ENCODE measurements at places on chromosomes 6 and 20.
A peak's percentile ranks its signal among the peaks of the same experiment; 100 is the strongest.

DNA sequence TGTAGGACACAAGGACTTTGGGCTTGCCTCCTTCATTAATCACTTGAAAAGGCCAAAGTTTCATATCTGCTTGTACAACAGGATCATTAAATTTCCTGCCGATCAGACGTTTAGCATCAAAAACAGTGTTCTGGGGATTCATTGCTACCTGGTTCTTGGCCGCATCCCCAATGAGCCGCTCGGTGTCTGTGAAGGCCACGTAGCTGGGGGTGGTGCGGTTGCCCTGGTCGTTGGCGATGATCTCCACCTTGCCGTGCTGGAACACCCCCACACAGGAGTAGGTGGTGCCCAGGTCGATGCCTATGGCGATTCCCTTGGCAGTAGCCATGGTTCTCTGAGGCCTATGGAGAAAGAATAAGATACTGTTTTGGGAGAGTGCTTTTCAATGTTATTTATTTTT lies 3.4 kb downstream of the HSPA1L start:
- DNase-seq = no peak

DNA sequence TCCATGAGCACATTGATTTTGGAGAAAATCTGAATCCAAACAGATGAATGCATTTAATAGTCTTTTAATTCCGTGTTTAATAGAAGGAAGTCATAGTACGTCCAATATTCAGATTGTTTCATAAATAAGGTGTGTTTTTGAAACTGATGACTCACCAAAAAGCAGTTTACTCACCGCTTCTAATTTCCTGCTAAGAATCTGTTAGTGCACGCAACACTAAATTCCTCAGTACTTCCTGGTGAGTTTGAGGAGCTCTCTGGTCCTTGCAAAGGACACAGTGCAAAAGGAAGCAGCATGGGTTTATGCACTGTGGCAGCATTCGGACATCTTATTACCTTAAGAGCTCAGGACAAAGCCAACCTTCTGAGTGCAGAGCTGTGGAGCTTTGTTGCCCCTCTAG lies 2.3 kb upstream of the ADGRF1 start:
- DNase-seq = no peak

GRCh38 chr6:163324326-163324687 lies 90.2 kb upstream of the QKI start:
- no peak for DNase-seq

DNA sequence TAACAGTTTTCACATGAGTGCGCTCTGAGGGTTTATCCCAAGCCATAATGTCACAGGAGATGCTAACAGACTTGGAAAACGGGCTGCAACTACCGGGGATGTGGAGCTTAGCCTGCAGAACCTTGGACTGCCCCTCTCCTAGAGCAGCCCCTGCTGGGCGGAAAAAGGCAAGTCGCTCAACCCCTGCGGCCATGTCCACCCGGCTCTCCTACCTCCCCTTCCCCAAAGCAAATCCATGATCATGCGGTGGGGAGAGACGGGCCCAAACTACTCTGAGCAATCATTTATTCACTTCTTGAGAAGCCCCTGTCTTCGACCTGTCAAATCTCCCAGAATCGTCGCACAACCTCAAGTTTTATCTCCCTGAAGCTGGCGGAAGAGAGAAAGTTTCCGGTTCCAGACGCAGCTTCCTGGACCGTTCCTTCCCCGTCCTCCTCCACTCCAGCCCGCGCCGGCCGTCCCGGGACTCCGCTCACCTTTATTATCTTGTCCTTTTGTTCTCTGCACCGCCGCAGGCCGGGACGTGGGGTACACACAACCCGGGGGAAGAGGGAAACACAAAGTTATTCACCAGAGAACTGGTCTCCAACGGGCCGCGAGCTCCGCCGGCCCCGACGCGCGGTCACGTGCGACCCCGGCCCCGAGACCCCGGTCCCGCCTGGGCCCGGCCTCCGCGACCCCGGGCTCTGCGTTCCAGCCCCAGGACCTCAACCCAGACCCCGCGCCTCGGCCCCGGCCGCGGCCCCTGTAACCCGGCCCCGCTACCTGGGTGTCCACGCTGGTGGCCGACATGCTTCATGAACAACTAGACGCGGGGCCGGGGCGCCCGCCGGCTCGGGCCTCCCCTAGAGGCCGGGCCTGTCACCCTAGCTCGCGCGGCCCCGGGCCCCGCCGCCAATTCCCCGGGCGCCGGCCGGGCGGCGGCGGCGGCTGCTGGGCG lies 560 bp downstream of the YTHDF1 start:
- no peak for DNase-seq

- no peak for DNase-seq
Observed at GRCh38 chr20:25465243-25466135, 58.0 kb downstream of the GINS1 start.

- no peak for DNase-seq
Observed at GRCh38 chr6:161547617-161548016, 273.8 kb upstream of the AGPAT4 start.

DNA sequence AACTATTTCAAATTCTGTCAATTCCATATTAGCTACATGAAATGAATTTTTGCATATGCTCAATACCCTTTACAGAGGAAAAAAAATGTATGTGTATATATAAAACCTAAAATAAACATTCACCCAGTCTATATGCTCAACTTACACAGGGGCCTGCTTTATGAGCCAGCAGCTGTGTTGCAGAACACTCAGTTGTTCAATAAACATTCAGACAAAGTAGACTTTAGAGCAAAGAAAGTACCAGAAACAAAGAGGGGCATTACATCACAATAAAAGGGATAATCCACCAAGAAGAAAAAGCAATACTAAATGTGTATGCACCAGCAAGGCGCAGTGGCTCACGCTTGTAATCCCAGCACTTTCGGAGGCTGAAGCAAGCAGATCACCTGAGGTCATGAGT lies 9.5 kb downstream of the COQ3 start:
- DNase-seq = no peak

DNA sequence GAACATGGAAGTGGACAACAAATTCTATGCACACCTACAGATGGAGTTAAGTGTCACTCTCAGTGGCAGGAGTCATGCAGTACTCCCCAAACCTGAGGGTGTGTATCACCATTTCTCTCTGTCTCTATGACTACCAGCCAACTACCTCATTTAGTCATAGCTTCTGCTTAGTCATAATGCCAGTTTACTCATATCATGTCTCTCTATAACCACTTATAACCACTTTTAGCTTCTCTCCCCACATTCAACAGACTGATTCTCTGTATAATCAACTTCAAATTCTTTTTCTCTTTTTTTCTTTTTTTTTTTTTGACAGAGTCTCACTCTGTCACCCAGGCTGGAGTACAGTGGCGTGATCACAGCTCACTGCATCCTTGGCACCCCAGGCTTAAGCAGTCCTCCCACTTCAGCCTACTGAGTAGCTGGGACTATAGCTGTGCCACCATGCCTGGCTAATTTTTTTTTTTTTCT lies 13.8 kb upstream of the GTF3C6 start:
- DNase-seq = no peak

DNA sequence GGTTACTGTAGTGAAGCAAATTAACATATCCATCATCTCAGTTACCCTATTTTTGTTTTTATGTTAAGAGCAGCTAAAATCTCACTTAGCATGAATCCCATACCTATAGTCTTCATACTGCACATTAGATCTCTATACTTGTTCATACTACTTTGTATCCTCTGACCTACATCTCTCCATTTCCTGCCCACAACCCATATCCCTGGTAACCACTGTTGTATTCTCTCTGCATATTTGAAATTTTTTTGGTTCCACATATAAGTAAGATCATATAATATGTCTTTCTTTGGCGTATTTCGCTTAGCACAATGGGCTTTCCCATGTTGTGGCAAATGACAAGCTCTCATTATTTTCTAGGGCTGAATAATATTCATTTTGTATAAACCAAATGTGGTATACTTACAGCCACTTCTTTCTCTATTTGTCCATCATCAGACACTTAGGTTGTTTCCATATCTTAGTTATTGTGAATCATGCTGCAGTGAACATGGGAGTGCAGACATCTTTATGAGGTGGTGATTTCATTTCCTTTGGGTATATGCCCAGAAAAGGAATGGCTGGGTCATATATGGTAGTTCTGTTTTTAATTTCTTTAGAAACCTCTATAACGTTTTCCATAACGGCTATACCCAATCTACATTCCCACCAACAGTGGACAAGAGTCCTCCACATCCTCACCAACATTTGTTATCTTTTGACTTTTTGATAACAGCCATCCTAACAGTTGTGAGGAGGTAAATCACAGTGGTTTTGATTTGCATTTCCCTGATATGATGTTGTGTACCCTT lies 39.8 kb downstream of the BACH2 start:
- no peak for DNase-seq

GRCh38 chr6:121823437-121823851 lies 388.0 kb downstream of the GJA1 start:
- DNase-seq = no peak

DNA sequence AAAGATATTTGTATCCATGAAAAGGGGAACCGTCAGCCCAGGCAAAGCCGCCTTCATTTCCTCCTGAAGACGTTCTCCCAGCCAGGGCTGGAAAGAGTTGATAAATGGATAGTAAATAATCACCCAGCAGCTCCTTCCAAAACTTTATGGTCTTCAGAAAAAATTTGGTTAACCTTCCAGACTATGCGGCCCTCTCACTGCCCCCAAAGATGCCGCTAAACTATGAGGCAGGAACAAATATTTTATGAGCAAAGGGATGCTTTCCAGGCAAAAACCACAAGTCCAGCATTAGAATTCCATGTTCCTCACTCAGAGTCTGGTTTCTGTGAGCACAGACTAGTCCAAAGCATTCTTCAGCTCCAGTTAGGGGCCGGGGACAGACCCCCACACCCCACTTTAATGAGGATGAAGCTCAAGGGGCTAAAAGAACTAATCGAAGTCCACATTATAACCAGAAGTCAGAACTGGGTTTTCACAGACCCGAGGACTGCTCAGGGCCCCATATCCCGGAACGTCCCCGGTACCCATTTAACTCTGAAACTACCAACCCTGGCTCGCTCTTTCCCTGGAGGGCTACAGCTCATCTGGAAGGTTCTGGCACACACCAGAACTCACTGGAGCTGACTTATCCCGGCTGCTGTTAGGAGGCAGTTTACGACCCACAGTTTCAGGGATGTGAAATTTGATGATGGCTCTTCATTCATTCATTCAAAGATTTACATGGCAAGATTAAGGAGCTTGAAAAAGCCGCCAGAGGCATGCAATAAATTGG lies 29.4 kb downstream of the BMP7 start:
- no peak for DNase-seq

DNA sequence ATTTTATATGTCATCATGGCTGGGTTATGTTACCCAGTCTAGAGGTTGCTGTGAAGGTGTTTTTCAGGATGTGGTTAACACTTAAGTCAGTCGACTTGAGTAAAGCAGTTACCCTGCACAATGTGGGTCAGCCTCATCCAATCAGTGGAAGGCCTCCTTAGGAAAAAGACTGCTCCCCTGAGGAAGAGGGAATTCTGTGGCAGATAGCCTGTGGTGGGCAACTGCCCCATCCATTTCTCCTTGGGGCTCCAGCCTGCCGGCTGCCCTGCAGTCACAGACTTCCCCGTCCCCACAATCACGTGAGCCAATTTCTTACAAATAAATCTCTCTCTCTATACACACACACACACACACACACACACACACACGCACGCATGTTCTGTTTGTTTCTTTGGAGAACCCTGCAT lies 34.5 kb upstream of the MPC1 start:
- DNase-seq = peak; percentile 30

- DNase-seq = no peak
Observed at GRCh38 chr20:49149281-49150045, 38.7 kb downstream of the STAU1 start.

- no peak for DNase-seq
Observed at GRCh38 chr6:127404133-127404532, 55.1 kb downstream of the KIAA0408 start.

- no peak for DNase-seq
Observed at GRCh38 chr6:158663625-158664165, 13.8 kb downstream of the SYTL3 start.

DNA sequence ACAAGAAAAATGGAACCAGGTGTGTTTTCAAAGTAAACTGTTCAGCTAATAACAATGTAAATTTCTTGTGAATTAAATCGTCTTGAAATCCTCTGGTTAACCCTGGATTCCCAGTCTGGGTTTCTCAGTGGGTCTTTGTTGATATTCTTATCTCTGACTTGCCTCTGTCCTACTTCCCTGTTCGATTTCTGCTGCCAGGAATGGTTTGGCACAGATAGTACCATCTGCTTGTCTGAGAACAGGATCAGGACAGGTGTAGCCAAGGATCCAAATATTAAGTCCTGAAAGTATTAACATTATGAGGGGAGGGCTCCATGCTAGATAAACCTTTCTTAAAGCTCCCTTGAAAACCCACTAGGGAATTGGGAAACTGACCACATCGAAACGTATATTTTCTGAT lies 30.1 kb downstream of the ARFGEF2 start:
- no peak for DNase-seq

GRCh38 chr6:47718571-47718970 lies 20.2 kb downstream of the ADGRF4 start:
- no peak for DNase-seq

- no peak for DNase-seq
Observed at GRCh38 chr6:6386010-6386409, 65.5 kb upstream of the F13A1 start.

- DNase-seq = no peak
Observed at GRCh38 chr20:41509316-41510200, 108.6 kb downstream of the CHD6 start.

DNA sequence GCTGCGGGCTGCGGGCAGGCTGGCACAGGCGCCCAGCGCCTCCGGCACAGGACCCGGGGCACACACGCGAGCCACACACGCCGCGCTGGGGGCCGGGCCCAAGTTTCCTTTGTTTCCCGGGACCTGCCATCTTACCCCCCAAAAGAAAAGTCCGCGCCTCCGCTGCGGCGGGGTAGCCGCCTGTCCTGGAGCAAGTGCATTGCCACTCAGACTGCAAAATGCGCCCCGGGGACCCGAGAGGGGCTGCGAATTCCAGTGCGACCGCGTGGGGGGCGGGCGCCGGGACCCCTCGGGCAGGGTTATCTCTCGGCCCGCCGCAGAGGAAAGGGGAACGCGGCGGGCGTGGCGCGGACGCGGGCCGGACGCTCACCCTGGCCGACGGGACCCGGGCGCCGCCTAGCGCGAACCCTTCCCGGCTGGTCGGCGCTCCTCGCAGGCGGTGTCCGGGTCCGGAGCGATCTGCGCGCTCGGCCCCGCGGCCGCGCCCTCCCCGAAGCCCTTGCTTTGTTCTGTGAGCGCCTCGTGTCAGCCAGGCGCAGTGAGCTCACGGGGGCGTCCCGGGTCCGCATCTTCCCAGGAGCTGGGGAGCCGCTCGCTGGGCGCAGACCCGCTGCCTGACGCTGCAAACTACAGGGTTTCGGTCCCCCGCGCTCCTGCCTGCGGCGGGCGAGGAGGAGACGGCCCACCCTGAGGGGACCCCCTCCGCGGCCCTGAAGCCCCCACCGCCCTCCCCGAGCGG lies 639 bp upstream of the CD24 start:
- DNase-seq = no peak

DNA sequence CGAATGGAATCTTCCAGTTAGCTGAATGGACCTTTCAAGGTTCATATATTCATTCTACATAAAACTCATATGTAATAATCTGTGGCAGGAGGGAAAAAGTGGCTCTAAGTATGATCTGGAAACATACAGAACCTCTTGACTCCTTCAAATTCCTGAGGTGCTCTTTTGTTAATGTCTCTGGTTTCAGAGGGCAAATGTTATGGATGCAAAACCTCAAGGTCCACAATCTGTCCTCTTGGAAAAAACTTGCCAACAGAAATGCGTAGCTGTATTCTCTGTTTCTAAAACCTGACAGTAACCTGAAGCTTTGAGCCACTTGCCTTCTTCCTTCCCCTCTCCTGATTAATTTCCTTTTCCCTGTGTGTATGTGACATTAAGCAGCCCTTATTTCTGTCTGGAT lies 80.9 kb upstream of the SUPT3H start:
- no peak for DNase-seq

GRCh38 chr6:1424306-1424927 lies 35.0 kb downstream of the FOXF2 start:
- no peak for DNase-seq
